ENCODE measurements at places on chromosomes 12 and 14.

DNA sequence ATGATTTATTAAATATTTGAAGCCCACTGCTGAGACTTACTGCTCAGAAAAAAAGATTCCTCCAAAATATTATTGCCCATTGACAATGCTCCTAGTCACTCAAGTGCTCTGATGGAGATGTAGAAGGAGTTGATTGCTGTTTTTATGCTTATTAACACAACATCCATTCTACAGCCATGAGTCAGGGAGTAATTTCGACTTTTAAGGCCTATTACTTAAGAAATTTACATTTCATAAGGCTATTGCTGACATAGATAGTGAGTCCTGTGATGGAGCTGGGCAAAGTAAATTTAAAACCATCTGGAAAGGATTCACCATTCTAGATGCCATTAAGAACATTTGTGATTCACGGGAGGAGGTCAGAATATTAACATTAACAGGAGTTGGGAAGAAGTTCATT is 5.2 kb downstream of the KCNJ8 start:
- no peaks in the 10 kb centered on the region for H3K4me1 ChIP-seq
- no peaks in the 10 kb centered on the region for H3K36me3 ChIP-seq

GRCh38 chr12:33605757-33606156 is 166.1 kb upstream of the SYT10 start:
- no peaks in the 10 kb centered on the region for H3K27me3 ChIP-seq
- DNase-seq, result no peak
- no peak overlapping the region for H3K27ac ChIP-seq
- H3K4me3 ChIP-seq, result no peak overlapping the region

- no peaks in the 10 kb centered on the region for H3K36me3 ChIP-seq
- peak; percentile 16 for DNase-seq
- no peaks in the 10 kb centered on the region for H3K27me3 ChIP-seq
- H3K4me3 ChIP-seq, result no peak overlapping the region
- H3K4me1 ChIP-seq, result peaks cover 10% of the 10 kb centered on the region
- no peak overlapping the region for H3K27ac ChIP-seq
Observed at GRCh38 chr12:42421844-42422779, 96.1 kb downstream of the PPHLN1 start.

DNA sequence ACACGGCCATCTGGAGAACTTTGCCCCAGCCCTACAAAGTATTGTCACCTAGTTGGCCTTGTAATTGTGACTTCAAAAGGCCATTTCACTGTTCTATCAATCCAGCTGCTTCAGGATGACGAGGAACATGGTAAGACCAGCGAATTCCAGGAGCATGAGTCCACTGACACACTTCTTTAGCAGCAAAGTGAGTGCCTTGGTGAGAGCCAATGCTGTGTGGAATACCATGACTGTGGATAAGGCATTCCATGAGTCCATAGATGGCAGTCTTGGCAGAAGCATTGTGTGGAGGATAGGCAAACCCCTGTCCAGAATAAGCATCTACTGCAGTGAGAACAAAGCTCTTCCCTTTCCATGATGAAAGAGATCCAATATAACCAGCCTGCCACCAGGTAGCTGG is 1009.1 kb upstream of the USP15 start:
- no peak overlapping the region for H3K4me3 ChIP-seq
- no peak for DNase-seq
- no peaks in the 10 kb centered on the region for H3K36me3 ChIP-seq
- H3K4me1 ChIP-seq, result no peaks in the 10 kb centered on the region

DNA sequence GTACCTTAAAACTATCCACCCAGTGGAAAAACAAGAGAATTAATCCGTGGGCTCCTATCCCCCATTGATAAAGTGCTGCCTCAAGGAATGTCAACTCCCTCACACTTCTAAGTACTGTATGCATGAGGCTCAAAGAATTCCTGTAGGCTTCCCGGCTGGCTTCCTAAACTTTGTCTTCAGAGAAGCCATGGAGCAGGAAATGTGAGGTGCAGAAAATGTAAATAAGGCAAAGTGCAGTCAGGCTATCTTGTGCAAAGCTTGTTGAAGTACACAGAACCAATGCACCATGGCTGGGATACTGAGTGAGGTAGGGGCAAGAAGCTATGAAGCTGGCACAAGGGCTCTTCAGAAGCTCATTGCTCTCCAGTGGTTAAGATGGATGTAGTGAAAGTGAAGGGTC is 611.0 kb downstream of the FSCB start:
- no peaks in the 10 kb centered on the region for H3K36me3 ChIP-seq
- DNase-seq, result no peak
- H3K27ac ChIP-seq, result no peak overlapping the region
- no peak overlapping the region for H3K4me3 ChIP-seq
- H3K27me3 ChIP-seq, result no peaks in the 10 kb centered on the region
- H3K4me1 ChIP-seq, result no peaks in the 10 kb centered on the region

DNA sequence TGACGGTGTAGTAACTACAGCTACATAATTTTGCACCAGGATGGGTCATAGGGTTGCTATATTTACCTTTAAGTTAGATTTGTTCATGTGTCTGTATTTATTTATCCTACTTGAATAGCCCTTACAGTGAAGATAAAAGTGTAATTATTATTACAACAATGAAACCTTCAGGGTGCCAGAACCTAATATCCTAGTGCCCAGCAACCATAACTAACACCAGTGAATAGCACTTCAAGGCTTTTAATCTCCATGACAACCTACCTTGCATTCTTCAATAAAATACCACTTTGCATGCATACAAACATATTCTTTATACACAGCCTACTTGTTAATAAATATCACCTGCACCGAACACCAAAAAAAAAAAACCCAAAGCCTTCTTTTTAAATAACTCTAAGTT is 58.7 kb upstream of the G2E3 start:
- DNase-seq, result no peak
- no peaks in the 10 kb centered on the region for H3K36me3 ChIP-seq
- no peak overlapping the region for H3K27ac ChIP-seq
- no peak overlapping the region for H3K4me3 ChIP-seq

DNA sequence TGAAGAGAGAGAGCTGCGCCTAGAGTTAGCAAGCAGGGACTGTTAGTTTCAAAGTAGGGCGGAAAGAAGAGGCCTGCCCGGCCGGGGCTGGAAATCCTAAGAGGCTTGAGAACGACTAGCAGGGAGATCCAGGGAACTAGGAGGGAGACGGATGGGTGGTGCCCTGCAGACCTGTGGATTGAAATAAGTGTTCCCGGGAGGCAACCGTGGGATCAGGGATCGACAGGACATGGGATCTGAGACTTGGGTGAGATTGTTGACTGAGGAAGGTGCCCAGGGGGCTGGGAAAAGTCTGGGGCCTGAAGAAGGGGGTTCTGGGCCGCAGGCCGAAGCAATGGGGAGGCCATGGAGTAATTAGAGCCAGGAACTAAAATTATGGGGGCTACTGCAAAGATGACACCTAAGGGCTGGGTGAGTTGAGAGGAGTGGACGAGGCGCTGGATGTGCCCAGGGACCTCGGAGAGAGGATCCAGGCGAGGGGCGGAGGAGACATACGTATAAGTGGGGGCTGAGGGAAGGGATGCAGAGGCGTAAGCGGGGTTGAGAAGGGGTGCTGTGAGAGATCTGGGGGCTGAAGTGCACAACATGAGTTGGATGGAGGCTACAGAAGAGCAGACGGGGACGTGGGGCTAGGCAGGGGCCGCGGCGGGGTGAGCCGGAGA is 635 bp downstream of the LTA4H start:
- peaks cover 69% of the 10 kb centered on the region for H3K4me1 ChIP-seq
- H3K4me3 ChIP-seq, result peak overlapping the region; percentile 91
- no peaks in the 10 kb centered on the region for H3K27me3 ChIP-seq
- no peaks in the 10 kb centered on the region for H3K36me3 ChIP-seq
- DNase-seq, result peak; percentile 49

DNA sequence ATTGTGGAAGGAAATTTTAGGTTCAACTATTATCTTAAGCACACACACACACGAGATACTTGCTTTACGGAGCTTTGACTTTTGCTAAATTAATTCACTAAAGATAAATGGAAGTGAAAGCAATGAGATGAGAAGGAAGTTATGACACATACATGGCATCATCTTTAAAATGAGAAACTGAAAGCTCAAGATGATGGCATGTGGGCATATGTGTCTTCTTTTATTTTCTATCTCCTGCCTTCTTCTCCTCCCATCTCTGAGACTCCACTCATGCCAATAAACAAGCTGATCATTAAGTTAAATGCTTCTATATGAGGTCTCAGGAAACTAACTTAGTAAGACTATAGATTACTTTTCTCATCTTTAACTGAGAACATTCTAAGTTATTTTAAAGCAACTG is 216.7 kb downstream of the MED13L start:
- no peak overlapping the region for H3K4me3 ChIP-seq
- peaks cover 3% of the 10 kb centered on the region for H3K4me1 ChIP-seq
- H3K36me3 ChIP-seq, result no peaks in the 10 kb centered on the region
- no peak overlapping the region for H3K27ac ChIP-seq

DNA sequence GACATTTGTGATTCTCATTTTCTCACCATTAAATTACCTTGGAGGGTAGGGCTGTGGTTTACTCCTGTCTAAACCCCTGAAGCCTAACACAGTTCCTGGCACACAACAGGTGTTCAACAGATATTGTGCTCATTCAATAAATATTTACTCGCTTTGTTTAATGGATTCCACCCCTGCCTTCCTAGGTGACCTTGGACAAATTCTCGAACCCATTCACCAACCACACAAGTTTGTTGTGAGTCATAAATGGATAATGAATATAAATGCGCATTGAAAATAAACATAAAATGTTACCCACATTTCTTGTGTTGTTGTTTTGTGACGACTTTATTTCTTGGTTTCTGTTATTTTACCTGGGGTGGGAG is 362 bp upstream of the TSFM start:
- H3K27me3 ChIP-seq, result no peaks in the 10 kb centered on the region
- DNase-seq, result no peak
- peaks cover 29% of the 10 kb centered on the region for H3K36me3 ChIP-seq
- H3K4me3 ChIP-seq, result peak overlapping the region; percentile 91

- H3K36me3 ChIP-seq, result no peaks in the 10 kb centered on the region
- H3K27me3 ChIP-seq, result no peaks in the 10 kb centered on the region
- H3K27ac ChIP-seq, result no peak overlapping the region
- H3K4me3 ChIP-seq, result no peak overlapping the region
Observed at GRCh38 chr14:102691763-102692162, 85.5 kb upstream of the TRAF3 start.

- peaks cover 4% of the 10 kb centered on the region for H3K27me3 ChIP-seq
- peaks cover 15% of the 10 kb centered on the region for H3K4me1 ChIP-seq
- H3K27ac ChIP-seq, result no peak overlapping the region
- peak overlapping the region; percentile 38 for H3K4me3 ChIP-seq
Observed at GRCh38 chr14:104931771-104932675, 7.3 kb downstream of the PLD4 start.

DNA sequence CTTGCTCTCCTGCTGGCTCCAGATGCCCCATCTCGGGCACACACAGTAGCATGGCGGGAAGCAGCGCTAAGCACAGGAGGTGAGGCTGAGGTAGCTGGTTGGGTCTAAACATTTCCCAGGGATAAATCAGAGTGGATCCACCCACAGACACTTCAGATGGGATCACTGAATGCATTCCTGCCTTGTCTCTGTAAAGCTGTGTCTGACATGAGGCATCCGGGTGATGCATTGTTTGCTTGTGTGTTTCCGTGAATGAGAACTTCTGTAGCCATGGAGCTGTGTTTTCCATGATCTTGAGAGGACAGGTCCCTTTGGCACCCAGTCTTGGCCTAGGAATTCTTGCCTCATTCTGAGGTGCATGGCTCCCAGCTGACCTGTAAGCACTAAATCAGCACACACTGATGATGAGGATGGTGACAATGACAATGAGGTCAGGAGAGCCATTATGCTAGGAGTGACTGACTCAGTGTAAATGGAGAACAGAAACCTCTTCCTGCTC is 6.7 kb upstream of the KRT75 start:
- no peaks in the 10 kb centered on the region for H3K4me1 ChIP-seq
- H3K27ac ChIP-seq, result no peak overlapping the region
- H3K36me3 ChIP-seq, result no peaks in the 10 kb centered on the region
- no peak overlapping the region for H3K4me3 ChIP-seq

GRCh38 chr12:106131676-106132075 is 7.1 kb downstream of the NUAK1 start:
- DNase-seq, result no peak
- no peak overlapping the region for H3K4me3 ChIP-seq
- H3K4me1 ChIP-seq, result peaks cover 21% of the 10 kb centered on the region
- peaks cover 19% of the 10 kb centered on the region for H3K27me3 ChIP-seq

DNA sequence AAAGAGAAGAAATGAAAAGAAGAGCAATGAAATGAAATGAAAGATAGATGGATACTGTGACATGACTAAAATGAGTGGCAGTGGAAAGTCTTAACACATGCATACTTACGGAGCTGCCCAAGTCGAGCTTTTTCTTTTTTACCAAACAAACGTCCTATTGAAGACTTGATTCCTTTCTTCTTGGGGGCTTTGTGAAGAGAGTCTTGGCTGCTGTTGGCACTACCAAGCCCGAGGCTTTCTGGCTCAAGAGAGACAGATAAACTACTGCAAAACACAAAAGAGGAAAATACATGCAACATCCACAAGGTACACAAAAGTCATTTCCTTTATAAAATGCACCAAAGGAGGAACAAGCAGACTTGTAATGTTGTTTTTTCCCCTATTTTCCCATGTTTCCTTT is 261.2 kb downstream of the ACSS3 start:
- H3K27ac ChIP-seq, result no peak overlapping the region
- H3K36me3 ChIP-seq, result no peaks in the 10 kb centered on the region
- no peaks in the 10 kb centered on the region for H3K4me1 ChIP-seq
- DNase-seq, result no peak
- H3K27me3 ChIP-seq, result no peaks in the 10 kb centered on the region

DNA sequence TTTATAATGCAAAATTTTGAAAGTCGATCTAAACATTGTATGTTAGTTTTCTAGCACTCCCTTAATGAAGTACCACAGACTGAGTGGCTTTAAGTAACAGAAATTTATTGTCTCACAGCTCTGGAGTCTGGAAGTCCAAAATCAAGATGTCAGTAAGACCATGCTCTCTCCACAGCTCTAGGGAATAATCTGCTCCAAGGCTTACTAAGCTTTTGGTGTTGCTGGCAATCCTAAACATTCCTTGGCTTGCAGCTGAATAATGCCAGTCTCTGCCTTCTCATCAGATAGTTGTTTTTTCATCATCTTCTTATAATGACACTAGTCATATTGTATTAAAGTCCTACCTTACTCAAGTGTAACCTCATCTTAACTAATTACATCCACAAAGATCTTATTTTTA is 102.2 kb downstream of the RASSF9 start:
- no peak overlapping the region for H3K4me3 ChIP-seq
- no peaks in the 10 kb centered on the region for H3K4me1 ChIP-seq
- no peaks in the 10 kb centered on the region for H3K27me3 ChIP-seq
- no peaks in the 10 kb centered on the region for H3K36me3 ChIP-seq
- DNase-seq, result no peak

DNA sequence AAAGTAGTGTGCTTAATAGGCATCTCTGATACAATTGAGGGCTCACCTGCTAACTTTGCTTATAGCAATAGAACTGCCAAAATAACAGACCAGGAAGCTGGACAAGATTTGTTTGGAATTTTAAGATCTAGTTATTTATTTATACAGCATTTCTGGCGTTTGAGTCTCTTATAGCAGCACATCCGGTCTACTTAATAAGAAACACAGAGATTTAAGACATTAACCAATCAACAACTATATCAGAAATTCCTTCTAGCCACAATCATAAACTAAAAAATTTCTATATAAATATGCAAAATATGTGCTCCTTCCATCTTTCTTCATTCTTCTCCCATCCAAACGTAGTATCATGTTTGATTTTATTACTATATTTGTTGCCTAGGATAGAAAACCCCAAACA is 2.6 kb downstream of the RTN1 start:
- peaks cover 20% of the 10 kb centered on the region for H3K4me1 ChIP-seq
- no peaks in the 10 kb centered on the region for H3K36me3 ChIP-seq
- no peak for DNase-seq
- peaks cover 55% of the 10 kb centered on the region for H3K27me3 ChIP-seq
- no peak overlapping the region for H3K27ac ChIP-seq
- H3K4me3 ChIP-seq, result no peak overlapping the region

- H3K4me1 ChIP-seq, result peaks cover 21% of the 10 kb centered on the region
- H3K27ac ChIP-seq, result peak overlapping the region; percentile 68
- DNase-seq, result peak; percentile 88
- H3K27me3 ChIP-seq, result no peaks in the 10 kb centered on the region
- peak overlapping the region; percentile 3 for H3K4me3 ChIP-seq
Observed at GRCh38 chr14:75283162-75283832, 4.7 kb downstream of the FOS start.

All from left lung (tissue), 14 donors.